ENCODE measurements at places on chromosomes 11 and 22.

- DNase-seq: peak; percentile 37
These were observed 802 bp downstream of the TENM4 start for GRCh38 chr11:79439886-79440570.

DNA sequence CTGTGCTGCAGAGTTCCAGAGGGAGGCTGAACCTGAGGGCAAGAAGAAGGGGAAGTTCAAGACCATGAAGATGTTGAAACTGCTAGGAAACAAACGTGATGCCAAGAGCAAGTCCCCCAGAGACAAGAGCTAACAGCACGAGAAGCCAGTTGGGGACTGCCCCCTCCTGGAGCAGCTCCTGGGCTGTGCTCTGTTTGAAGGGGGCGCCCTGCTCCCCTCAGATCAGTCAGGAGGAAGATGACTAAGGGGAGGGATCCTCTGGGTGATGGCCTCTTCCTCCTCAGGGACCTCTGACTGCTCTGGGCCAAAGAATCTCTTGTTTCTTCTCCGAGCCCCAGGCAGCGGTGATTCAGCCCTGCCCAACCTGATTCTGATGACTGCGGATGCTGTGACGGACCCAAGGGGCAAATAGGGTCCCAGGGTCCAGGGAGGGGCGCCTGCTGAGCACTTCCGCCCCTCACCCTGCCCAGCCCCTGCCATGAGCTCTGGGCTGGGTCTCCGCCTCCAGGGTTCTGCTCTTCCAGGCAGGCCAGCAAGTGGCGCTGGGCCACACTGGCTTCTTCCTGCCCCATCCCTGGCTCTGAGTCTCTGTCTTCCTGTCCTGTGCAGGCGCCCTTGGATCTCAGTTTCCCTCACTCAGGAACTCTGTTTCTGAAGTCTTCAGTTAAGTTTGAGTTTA lies 12.6 kb downstream of the C22orf23 start:
- DNase-seq: no peak

GRCh38 chr11:74006743-74007304 lies 2.1 kb downstream of the UCP3 start:
- DNase-seq: no peak

- no peak for DNase-seq
These were observed 2.2 kb downstream of the YIF1A start for GRCh38 chr11:66286699-66287098.

- peak; percentile 65 for DNase-seq
These were observed 1.2 kb downstream of the EPS8L2 start for GRCh38 chr11:706957-707816.

DNA sequence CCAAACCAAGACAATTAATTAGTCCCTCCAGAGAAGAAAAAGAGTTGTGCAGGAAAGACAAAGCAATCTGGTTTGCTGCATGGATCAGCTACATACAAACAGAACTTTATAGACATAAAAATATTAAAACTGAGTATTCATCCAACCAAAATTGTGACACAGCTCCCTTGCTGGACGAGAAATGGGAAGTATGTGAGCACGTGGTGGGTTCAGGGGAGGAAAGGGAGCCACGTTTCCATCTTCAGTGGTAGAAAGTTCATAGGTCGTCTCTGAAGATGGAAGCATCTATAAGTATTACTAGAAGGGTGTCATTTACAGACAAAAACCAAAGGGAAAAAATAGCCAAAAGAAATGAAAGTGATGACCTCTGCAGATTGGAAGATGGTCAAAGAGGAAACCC lies 7.1 kb upstream of the KCNJ5 start:
- no peak for DNase-seq

- no peak for DNase-seq
These were observed 212.3 kb downstream of the DDX10 start for GRCh38 chr11:108877178-108877577.

DNA sequence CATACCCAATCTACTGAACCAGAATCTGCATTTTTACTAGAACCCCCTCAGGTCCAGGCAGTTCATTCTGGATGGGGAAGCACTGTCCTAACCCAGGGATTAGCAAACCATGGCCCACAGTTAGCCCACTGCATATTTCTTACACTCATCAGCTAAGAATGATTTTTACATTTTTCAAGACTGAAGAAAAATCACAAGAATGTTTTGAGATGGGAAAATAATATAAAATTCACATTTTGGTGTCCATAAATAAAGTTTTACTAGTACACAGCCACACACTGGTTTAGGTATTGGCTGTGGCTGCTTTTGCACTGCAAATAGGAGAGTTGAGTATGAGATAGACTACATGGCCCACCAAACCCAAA lies 59.4 kb downstream of the PPFIBP2 start:
- DNase-seq: no peak

Measured in adrenal gland (tissue), 19 donors.